ENCODE measurements at places on chromosomes 11 and 22.

- DNase-seq, result no peak
Observed at GRCh38 chr11:113992459-113993110, 17.7 kb downstream of the HTR3A start.

GRCh38 chr11:131195661-131196517 lies 174.5 kb upstream of the NTM start:
- peak; percentile 31 for DNase-seq

DNA sequence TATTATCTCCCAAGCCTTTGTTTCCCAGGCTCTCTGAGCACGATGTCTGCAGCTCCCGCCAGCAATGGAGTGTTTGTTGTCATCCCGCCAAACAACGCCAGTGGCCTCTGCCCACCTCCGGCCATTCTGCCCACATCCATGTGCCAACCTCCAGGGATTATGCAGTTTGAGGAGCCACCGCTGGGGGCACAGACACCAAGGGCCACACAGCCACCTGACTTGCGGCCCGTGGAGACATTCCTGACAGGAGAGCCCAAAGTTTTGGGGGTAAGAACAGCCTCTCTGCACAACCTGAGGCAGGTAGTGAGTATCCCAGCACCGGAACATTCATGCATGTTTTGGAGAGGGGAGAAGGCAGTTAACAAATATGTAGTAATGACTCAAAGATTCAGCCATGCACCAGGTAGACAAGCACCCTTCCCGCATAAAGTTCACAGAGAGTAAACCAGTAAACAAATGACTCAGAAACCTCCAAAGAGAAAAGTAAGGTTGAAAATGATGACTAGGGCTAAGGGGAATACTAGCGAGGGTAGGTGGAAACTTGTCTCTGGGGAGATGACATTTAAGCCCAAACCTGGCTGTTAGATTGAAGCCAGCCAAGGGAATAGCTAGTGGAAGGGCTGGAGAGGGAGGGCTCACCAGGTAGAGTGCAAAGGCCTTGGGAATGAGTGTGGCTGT lies 7.2 kb downstream of the MS4A15 start:
- no peak for DNase-seq

DNA sequence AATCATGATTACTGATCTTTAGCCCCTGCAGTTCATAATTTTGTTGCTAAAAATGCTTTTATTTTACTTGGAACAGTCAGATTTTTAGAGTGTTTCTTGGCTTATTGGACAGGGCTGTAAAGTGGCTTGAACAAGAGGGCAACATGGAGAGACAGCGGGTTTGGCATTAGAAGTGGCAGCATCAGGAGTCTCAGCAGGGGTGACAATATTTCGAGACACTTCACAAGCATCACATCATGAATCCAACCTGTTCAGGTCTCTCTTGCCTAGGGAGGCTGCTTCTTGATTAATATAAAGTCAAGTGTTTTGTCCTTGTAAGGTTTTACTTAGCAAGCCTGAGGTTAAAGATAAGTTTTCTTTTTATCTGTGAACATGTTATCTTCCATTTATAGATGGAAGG lies 2249.5 kb downstream of the LRRC4C start:
- no peak for DNase-seq

DNA sequence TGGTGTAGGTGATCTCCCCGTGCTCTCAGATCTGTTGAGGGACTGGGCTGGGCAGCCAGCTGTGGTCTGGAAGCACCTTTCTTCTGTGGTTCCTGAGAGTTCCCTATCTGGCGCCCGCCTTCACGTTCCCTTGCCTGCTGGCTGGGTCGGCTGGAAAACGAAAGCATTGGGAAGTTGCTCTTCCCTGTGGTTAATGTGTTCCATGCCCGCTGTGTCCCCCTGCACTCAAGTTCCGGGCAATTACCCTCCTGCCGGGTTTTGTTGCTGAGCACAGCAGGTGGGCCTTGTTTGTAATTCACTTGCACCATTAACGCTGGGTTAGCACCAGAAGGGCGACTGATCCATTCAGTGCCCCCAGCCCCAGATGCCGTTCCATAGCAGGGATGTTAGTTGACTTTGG lies 134.1 kb downstream of the GRIK4 start:
- no peak for DNase-seq

DNA sequence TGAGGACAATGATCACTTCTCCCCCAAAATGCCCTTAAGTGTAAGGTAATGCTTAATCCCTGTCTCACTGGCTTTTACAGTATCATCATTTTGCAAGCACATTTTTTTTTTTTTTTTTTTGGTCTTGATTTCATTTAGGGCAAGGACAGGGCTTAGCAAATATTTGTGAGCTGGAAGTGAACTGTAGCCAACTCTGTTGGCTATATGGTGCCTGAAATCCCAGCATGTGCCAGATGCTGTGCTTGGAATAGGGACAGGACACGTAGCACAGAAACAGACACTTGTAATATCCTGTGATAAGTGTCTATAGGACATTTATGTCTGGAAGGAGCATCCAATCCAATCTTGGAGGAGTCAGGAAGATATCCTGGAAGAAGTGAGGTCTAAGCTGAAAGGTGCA lies 198.3 kb downstream of the NAV2 start:
- DNase-seq, result no peak

DNA sequence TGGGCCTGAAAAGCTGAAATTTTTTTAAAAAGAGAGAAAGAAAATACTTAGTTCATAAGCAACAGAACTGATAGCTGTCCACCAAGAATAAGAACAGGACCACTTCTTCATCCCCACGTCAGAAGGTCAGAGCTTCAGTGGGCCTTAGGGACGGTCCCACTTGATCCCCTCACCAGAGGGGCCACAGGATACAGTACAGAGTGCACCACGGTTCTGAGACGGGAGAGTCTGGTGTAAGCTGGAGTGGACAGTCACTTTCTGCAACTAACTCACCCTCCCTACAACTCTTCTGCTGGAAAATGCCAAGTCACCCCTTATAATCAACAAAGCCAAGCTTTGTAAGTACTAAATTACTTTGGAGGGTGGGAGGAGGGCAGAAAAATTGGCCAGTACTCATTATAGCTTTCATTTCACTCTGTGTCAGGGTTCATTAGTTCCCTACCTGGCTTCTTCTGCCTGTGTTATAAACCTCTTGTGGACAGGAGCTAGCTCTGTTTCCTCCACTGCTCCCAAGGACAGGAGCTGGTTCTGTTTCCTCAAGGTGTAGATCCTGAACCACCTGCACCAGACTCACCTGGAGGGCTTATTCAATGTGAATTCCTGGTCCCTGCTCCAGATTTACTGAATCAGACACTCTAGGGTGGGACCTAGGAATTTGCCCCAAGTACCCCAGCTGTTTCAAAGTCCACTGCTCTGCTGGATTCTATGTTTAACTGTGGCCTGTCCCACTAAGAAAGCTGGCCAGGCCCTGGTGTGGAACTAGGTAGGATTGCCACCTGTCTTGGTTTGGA lies 39.6 kb downstream of the SCGB1A1 start:
- no peak for DNase-seq

DNA sequence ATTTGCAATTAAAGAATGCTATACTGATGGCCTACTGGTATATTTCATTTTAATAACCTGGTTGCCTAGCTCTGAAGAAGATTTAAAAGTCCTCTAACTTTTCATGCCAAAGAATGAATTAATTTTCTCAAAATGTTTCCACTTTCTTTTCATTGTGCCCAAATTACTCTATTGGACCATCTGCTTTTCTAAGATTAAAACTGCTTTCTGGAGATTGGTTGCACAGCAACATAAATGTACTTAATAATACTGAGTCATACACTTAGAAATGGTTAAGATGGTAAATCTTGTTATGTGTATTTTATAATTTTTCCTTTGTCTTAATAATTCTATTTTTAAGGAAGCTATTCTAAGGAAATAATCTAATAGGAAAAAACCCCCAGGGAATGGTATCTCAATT lies 150.2 kb downstream of the SWAP70 start:
- DNase-seq, result no peak

DNA sequence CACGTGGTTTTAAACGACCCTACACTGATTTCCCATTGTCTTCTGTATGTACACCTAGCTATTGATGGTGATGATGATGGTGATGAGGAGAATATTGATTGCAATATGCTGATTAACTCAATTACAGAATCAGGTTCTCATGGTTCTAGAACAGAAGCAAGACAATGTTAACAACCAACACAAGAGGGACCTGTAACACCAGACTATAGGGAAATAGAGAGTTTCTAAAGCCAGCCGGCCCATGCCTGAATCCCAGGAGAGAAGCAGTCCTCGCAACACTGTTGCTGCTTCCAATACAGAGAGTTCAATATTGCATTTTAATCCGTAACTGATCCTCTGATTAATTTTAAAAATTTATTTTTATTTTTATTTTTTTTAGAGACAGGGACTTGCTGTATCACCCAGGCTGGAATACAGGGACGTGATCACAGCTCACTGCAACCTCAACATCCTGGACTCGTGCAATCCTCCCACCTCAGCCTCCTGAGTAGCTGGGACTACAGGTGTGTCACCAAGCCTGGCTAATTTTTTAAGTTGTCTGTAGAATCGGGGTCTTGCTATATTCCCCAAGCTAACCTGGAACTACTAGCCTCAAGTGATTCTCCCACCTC lies 22.2 kb upstream of the UBASH3B start:
- peak; percentile 41 for DNase-seq

- DNase-seq, result no peak
Observed at GRCh38 chr11:123416566-123416965, 13.5 kb upstream of the GRAMD1B start.

DNA sequence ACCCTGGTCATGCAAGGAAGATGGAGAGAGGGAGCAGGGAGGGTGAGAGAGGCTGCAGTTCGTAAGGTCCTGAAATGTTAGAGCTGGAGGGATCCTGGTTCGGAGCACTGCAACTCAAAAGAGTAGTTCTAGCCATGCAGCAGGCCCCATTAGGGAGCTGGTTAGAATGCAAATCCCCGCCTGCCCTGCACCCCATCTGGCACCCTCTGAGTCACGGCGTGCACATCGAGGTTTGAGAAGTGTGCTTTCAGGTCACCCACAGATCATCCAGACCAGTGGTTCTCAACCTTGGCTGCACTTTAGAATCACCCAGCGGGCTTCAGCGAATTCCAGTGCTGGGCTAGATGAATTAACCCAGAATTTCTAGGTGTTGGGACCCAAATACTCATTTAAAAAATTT lies 48.2 kb downstream of the ST3GAL4 start:
- DNase-seq, result no peak

DNA sequence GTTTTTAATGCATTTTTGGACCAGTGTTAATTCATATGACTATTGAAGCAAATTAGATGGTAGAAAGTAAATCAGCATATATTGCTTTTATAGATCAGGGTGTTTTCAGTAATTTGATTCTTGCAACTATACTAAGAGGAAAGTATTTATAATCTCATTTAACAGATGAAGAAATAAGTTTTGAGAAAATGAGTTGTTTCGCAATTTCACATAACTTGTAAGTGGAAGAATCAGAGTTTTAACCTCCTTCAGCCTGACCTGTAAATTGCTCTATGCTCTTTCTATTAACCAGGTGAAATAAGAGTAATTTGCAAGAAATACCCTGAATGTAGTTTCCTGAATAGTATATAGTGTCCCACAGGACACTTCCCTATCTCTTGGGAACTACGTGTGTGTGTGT lies 1106.8 kb upstream of the RAG2 start:
- DNase-seq, result no peak

- DNase-seq, result no peak
Observed at GRCh38 chr22:40187389-40187788, 9.7 kb downstream of the TNRC6B start.

DNA sequence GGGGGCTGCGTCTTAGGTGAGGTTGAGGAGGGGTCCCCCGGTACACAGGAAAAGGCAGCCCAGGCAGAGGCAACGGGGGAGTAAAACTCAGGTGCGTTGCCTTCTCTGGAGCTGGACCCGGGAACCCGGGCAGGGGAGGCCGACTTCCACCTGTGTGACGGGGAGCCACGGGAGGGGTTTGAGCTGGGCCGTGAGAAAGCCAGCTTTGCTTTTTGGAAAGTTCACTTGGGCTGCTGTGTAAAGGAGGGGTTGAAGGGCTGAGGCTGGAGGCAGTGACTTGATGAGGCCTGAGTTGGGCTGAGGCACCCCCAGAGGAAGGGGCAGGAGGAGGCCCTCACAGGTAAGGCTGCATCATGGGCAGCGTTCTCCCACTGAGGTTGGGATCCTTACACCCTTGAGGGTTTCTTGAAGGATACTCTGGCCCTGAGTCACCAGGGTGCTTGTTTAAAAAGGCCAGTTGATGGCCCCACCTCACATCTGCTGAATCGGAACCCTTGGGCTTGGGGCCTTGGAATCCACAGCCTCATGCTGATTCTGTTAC lies 47.2 kb downstream of the CHRDL2 start:
- DNase-seq, result no peak

- no peak for DNase-seq
Observed at GRCh38 chr11:103924166-103925013, 112.0 kb upstream of the DDI1 start.

DNA sequence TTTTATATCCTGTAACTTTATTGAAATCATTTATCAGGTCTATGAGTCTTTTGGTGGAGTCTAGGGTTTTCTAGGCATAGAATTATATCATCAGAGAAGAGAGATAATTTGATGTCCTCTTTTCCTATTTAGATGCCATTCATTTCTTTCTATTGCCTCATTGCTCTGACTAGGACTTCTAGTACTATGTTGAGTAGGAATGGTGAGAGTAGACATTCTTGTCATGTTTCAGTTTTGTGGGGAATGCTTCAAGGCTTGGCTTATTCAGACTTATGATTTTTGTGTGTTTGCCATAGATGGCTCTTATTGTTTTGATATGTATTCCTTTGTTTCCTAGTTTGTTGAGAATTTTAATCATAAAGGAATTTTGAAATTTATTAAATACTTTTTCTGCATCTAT lies 1078.3 kb downstream of the FAM181B start:
- DNase-seq, result no peak

GRCh38 chr22:41070665-41071331 lies 21.6 kb upstream of the EP300 start:
- no peak for DNase-seq

DNA sequence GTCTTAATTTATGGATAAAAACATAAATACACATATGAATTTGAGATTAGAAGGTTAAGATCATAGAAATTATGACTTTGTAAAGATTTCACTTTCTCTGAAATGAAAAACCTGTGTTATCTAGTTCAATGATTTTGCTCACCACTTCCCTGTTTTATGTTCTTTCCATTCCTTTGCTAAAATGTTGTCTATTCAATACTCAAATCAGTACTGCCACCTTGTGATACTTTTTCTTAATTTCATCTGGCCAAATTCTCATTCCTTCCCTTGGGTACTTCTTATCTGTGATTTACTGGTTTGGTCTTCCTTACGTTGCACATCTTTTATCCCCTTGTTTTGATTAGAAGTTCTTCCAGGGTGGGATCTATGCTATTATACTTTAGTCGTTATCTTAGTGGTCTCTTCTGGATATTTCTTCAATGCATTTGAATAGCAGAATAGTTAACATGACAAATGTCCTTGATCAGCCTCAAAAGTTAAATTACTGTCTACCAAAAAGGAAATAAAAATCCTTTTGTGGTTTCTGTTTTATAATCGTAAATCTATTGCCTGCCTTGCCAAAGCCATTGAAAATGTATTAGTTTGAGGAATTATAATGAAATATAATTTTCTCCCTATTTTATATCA lies 197.0 kb downstream of the PGR start:
- DNase-seq, result peak; percentile 15

DNA sequence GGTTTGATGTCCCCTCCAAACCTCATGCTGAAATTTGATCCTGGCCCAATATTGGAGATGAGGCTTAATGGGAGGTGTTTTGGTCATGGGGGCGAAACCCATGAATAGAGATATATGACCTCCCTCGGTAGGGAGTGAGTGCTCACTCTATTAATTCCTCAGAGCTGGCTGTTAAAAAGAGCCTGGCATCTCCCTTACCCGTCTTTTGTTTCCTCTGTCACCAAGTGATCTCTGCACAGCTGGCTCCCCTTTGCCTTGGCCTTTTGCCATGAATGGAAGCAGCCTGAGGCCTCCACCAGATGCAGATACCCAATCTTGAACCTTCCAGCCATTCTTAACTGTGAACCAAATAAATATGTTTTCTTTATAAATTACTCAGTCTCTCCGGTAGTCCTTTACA lies 4.5 kb upstream of the CCDC81 start:
- DNase-seq, result no peak
